ENCODE measurements at places on chromosomes 13 and 19. TPM values are rescaled to one million over a fixed set of nuclear protein-coding genes. Genes with fewer than 3 reads are reported as not detected.

Gene SLC6A16
- polyA plus RNA-seq = 8.7 TPM

GRCh38 chr19:7870571-7871436 is 3.4 kb downstream of the PRR36 start:
- peak; percentile 26 for DNase-seq

DNA sequence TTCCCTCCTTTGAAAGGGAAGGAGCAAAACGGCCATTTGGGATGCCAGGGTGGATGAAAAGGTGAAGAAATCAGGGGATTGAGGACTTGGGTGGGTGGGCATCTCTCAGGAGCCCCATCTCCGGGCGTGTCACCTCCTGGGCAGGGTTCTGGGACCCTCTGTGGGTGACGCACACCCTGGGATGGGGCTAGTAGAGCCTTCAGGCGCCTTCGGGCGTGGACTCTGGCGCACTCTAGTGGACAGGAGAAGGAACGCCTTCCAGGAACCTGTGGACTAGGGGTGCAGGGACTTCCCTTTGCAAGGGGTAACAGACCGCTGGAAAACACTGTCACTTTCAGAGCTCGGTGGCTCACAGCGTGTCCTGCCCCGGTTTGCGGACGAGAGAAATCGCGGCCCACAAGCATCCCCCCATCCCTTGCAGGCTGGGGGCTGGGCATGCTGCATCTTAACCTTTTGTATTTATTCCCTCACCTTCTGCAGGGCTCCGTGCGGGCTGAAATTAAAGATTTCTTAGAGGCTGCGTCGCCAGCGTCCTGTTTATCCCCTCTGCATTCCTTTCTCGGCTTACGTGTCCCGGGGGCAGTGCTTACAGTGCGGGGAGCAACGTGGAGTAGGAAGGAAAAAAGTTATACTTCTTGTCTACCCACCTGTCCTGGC is 15.2 kb upstream of the S1PR4 start:
- DNase-seq = peak; percentile 70

GRCh38 chr19:11093689-11094238 is 4.5 kb downstream of the LDLR start:
- no peak for DNase-seq

DNA sequence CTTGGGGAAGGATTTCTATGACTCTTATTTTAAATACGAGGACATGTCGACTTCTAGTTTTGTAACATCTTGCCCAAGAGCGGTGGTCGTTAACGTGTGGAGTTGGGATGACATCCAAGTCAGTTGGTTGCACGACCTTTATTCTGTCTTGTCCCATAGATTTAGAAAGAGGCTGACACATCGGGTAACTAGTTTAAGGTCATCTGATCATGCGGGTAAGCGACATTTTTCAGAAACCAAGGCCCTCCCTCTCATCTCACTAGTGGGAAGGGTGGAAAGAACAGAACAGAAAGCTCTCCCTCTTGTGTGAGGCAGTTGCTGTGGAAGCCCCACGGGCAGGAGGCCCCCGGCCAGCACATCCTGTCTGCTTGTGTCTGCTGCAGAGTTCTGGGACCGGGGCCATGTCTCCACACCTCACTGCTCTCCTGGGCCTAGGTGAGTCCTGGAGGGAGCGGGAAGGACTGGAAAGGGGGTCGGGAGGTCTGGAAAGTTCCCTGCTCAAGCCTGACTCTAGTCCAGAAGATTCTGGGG is at the start of gene LAIR2:
Gene LAIR2, plus strand, starts transcription at position 314 of the 531 bp plus-strand sequence. Its CDS starts 88 bp downstream, at position 402.
- DNase-seq = no peak

Data from naive B cell (primary cell).